Esophagus squamous epithelium (tissue), 5 donors: ENCODE measurements at places on chromosomes 13 and 19. TPM values are rescaled to one million over a fixed set of nuclear protein-coding genes. Genes with fewer than 3 reads are reported as not detected.

DNA sequence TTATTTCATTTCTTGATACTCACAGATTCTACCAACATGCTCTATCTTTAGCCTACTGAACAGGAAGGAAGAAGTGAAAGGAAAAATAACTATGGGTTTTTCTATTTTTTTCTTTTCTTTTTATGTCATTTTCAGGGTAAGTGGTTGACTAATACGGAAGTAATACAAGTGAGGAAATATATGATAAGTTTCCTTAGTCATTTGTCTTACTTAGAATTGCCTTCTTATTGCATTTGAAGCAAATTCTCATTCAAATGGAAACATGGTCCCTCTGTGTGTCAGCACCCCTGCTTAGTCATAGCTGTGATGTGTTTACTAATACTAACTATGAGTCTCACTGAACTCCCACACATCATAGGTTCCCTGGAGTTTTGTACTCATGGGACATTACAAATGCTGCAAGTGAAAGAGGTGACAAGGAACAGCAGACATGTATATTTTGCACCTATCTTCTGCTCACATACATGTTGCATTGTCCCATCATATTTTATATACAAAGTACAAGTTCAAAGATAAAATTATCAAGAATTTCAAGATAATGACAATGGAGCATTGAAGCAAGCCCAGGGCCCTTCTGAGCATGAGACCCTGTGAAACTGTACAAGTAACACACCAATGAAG, 60.1 kb downstream of the DCT start:
- no peak for DNase-seq
- H3K4me3 ChIP-seq = no peak overlapping the region
- H3K27me3 ChIP-seq = peaks cover 4% of the 10 kb centered on the region

CGB5 gene
- total RNA-seq = 2.4 TPM

ANGPTL8 gene
- total RNA-seq = not detected

LILRA1 gene
- 0.38 TPM for total RNA-seq

DNA sequence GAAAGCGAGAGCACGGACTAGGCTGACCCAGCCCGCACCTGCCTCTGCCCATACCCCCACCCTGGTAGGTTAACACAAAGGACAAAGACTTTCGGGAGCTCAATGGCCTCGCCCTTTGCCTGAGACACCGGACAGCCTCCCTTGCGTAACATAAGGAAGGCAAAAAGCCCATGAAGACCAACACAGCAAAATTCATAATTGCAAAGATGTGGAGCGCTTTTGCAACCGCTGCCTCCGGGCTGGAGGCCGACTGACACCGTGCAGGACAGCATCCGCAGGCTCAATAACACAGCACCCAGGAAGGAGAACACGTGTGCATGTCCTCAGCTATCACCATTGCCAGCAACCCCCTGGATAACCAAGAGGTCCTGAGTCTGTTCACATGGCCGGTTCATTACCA, 15.4 kb downstream of the LILRA1 start:
- no peaks in the 10 kb centered on the region for H3K27me3 ChIP-seq
- no peaks in the 10 kb centered on the region for H3K4me1 ChIP-seq
- no peak overlapping the region for H3K4me3 ChIP-seq
- no peaks in the 10 kb centered on the region for H3K36me3 ChIP-seq
- no peak for DNase-seq

DNA sequence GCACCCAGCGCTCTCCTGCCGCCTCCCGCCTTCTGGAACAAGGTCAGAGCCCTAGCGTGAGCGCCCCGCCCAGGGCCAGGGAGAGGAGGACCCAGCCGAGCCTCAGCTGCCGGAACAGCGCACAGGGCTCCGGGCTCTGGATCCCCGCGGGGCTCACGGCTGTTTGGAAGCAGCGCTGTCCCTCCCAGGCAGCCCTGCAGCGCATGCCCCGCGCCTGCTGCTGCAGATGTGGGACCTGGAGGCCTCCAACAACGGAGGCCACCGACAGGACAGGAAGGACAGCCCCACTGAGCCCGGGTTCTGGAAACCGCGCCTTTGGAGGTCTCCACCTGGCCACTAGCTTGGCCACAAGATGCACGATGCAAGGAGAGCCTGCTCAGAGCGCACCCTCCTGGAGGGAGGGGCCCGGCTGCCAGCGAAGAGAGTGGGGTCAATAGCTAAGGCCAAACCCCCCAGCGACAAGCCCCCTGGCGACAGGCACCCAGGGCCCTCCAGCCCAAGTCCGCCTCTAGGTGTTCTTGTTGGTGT, 12.6 kb downstream of the ZSCAN18 start:
- no peak for DNase-seq
- H3K4me1 ChIP-seq = no peaks in the 10 kb centered on the region
- no peaks in the 10 kb centered on the region for H3K27me3 ChIP-seq
- peaks cover 14% of the 10 kb centered on the region for H3K36me3 ChIP-seq

PSG1 gene
- total RNA-seq = not detected

PLPP2 gene
- 56.7 TPM for total RNA-seq

DNA sequence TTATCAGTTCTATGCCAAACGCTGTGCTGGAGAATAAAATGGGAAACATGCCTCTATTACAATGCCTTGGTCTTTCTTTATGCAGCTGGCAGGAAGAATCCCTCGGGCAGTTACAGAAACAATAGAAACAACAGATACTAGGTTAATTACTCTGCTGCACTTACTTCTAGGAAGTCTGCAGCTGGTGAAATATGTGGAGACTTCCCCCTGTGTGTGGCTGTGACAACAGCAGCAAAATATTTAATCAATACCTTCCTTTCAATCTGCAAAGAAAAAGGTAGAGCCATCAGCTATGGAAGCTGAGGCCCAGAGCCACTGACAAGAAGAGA, 9.9 kb downstream of the STOML3 start:
- H3K4me1 ChIP-seq = no peaks in the 10 kb centered on the region
- H3K27me3 ChIP-seq = no peaks in the 10 kb centered on the region
- DNase-seq = no peak
- no peaks in the 10 kb centered on the region for H3K36me3 ChIP-seq

DNA sequence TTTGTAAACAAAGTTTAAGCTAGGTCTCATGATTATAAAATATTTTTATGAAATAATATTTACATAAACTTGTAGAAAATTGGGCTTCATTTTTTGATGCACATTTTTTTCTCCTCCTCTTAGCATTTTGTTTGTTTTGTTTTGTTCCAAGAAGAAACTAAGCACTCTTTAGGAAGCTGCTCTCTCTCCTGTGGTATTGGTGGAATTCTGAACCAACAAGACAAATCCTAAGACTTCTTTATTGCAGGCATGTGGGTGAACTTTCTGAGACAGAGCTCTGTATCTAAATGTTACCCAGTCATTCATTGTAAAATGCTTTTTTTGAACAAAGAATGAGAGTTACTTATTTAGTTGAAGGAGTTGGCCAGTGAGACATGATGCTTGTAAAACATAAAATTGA, 39.3 kb downstream of the LMO7 start:
- DNase-seq = no peak
- H3K36me3 ChIP-seq = no peaks in the 10 kb centered on the region
- no peaks in the 10 kb centered on the region for H3K27me3 ChIP-seq
- peak overlapping the region; percentile 48 for H3K4me3 ChIP-seq
- no peaks in the 10 kb centered on the region for H3K4me1 ChIP-seq

DNA sequence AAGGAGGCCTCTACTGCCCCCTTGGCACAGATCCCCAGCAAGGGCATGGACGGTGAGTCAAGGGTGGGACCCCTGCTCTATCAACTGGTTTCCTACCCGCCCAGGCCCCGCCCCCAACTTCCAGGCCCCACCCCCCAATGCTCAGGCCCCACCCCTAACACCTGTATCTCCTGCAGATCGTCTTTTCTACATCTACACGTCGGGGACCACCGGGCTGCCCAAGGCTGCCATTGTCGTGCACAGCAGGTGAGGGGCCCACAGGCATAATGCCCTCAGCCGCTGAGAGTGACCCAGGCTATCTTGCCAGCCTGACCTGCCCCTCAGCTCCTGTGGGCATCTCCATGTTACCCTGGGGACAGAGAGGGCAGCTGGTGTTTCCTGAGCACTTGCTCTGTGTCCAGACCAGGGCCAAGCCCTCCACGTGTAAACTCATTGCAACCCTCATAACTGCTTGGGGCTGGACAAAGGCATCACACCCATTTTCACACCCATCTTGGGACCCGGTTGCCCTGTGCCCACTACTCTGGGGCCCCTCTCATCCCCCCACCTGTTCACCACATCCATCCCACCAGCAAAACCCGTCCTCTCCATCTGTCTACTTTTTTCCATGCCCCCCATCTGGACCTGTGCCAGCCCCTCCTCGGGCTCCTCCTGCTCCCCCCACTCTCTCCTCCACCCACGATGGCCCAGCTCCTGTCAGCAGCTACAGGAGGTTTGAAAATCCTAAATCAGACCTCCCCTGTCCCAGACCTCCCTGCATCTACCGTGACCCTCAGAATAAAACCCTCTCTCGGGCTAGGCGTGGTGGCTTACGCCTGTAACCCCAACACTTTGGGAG, 17.2 kb downstream of the SLC27A1 start:
- H3K4me1 ChIP-seq = peaks cover 12% of the 10 kb centered on the region
- H3K27ac ChIP-seq = no peak overlapping the region
- no peaks in the 10 kb centered on the region for H3K27me3 ChIP-seq
- no peak overlapping the region for H3K4me3 ChIP-seq
- H3K36me3 ChIP-seq = no peaks in the 10 kb centered on the region

FARP1 gene
- 1.5 TPM for total RNA-seq

DNA sequence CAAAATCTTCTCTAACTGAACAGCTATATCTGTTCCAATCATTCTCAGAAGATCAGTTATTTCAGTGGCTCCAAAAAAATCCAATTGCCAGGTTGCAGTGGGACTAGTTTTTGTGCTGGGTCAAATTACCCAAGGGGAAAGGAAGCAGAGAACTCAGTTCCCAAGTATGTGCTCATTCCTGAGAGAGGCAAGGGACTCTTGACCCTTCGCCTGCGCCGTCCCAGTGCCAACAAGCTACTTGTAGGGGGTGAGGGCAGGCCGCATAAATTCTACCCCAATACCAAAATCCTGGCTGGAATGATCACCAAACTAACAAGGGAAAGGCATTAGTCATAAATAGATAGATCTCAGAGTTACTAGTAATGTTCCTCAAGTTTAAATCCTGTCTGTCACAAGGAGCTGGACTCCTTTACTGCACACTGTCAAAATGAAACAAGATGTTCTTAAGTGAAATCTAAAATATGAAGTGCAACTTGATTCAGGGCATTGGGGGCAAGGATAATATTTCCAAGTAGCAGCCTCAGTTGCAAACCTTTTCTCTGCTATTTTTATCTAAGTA, 50.6 kb downstream of the XPO4 start:
- no peaks in the 10 kb centered on the region for H3K4me1 ChIP-seq
- H3K36me3 ChIP-seq = no peaks in the 10 kb centered on the region
- H3K27ac ChIP-seq = no peak overlapping the region
- no peaks in the 10 kb centered on the region for H3K27me3 ChIP-seq

DHDH gene
- total RNA-seq = not detected

DNA sequence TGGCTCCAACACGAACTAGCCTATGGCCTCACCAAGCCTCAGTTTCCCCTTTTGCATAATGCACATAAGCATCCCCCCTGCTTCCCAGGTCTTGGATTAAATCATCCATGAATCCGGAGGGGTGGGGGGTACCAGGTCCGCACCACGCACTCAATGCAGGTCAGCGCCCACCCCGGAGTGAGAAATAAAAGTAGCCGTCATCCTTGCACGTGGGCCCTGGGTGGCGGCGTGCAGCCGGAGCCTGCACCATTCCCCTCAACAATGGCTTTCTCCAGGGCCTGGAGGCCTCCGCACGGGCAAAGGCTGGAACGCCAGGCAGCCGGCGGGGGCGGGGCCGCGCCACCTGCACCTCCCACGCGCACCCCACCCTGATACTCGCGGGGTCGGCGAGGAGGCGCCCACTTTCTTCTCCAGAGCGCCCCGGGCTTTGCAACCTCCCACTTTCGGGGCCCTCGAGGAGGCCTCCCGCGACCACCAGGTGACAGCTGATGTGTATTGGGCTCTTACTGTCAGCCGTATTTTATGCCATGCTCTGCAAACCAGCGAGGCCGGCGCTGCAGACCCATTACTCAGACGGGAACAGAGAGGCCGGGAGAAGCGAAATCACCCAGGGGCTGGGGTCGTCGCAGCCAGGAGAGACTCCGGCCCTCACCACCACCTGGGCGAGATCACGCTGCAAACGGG, 767 bp upstream of the GADD45B start:
- H3K4me1 ChIP-seq = peaks cover 28% of the 10 kb centered on the region
- peak overlapping the region; percentile 94 for H3K4me3 ChIP-seq
- no peaks in the 10 kb centered on the region for H3K27me3 ChIP-seq
- no peaks in the 10 kb centered on the region for H3K36me3 ChIP-seq
- DNase-seq = no peak
